ENCODE measurements at places on chromosomes 4 and X.

DNA sequence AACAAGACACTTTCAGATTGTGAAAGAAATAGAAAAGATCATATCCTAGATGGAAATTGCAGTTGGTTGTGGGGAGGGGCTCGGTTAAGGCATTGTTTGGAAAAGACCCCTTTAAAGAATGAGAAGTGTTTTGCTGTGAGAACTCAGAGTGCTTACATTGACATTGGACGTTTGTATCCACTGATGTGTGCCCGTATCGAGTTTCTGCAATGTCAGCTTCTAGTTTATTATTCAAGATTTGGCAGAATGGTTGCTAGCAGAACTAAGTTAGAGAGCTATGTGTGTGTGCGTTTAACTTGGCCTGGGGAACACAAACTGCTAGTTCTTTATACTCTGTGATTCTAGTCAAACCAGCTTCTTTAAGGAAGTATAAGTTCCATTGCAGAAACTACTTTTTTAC, 2702.5 kb downstream of the PCDH7 start:
- DNase-seq: no peak

- no peak for DNase-seq
Observed at GRCh38 chr4:105197777-105198176, 51.1 kb downstream of the TET2 start.

GRCh38 chr4:152516156-152516555, 19.7 kb downstream of the FBXW7 start:
- DNase-seq: no peak

DNA sequence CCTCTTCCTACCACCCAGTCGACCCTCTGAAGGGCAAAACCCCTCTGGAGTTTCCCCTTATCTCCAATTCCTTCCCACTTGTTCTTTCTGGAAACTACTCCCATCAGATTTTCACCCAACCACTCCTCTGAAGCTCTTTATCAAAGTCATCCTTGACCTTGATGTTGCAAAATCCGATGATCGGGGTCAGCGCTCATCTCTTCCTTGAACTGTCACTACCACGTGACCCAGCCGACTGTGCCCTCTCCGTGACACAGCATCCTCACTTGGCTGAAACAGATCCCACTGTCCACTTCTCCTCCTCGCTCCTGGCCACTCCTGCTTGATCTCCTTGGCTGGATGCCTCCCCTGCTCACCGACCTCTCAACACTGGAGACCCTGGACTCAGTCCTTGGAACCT, 1.1 kb downstream of the CFAP99 start:
- DNase-seq: no peak

DNA sequence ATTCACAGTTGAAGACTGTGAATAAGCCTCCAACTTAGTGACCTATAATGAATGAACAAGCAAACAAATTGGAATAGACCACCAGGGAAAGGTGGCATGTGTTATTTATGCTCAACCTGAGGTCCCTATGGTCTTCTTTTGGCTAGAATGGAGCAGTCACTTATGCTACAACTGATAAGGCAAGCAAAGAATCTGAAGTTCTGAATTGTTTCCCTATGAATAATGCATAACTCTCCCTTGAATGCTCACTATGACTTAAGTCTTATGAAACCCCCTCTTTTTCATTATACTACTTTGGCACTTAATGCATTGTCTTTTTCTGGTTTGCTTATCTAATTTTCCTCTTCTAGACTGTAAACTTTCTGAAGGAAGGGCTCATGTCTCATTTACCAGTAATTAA, 2.6 kb downstream of the GIMD1 start:
- no peak for DNase-seq

DNA sequence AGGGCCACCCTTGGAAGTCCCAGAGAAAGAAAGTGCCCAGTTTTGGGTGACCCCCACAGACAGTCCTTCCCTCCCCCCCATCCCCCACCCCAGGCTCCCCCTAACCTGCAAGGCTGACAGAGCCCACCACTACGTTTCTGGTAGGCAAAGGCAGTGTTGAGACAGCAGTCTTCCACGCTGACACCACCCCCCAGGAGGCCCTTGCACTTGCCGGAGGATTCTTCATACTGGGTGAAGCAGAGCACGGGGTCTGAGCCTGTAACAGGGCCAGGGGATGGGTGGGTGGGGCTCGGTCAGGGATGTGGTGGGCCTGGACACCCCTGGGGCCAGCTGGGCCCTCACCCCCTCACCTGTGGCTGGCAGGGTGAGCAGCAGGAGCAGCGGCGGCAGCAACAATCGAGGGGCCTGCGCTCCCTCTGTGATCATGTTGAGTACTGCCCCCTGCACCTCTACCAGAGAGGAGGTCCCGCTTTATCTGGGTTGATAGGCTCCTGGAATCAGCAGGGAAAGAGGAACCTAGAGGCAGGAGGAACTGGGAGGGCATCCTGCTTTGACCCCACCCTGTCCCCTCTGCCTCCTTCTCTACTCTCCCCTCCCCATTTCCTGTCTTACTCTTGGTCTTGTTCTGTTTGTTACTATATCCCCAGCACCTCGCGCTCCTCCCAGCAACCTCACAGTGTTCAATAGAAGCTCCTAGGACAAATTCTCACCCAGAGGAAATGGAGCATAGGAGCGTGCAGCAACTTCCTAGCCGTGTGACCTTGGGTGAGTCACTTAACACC, at the start of gene CFP:
Gene CFP (minus strand): TSS at position 512 of the 782 bp plus-strand sequence. CDS start 86 bp downstream, at position 426.
- no peak for DNase-seq

GRCh38 chrX:151821226-151821625, 86.7 kb downstream of the CNGA2 start:
- no peak for DNase-seq

DNA sequence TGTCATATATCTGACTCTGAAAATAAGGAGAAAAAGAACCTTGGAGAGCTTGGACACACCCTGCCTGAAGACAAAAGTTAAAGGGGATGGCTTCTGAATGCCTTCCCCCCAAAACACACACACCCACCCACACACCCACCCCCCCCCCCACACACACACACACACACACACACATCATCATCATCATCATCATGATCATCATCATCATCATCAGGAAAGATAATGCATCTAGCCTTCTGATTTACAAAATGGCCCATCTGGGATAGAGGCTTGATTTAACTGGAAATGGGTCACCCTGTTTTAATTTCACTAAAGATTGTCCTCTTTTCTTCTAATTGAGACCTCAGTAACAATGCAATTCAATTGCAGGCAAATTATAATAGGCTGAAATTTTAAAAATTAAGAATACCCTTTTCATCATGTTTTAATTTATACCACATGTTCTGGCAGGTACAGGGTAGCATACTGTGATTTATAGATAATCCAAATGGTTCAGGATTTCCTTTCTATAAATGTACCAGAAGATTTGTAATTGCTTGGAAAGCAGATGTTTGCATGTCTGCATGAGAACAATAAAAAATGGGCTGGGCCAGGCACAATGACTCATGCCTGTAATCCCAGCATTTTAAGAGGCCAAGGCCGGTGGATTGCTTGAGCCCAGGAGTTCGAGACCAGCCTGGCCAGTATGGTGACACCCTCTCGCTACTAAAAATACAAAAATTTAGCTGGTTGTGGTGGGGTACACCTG, 56.5 kb downstream of the TRIM2 start:
- no peak for DNase-seq

GRCh38 chr4:157514711-157515110, 294.2 kb downstream of the GRIA2 start:
- DNase-seq: no peak

GRCh38 chr4:181909368-181909767, 333.8 kb upstream of the TENM3 start:
- no peak for DNase-seq

GRCh38 chr4:82705928-82706300, 92.7 kb downstream of the SCD5 start:
- DNase-seq: no peak

GRCh38 chr4:8719421-8719820, 126.9 kb downstream of the CPZ start:
- DNase-seq: no peak

GRCh38 chrX:43961699-43962098, 11.5 kb downstream of the NDP start:
- DNase-seq: no peak
